ENCODE measurements at places on chromosomes 6 and 20.

DNA sequence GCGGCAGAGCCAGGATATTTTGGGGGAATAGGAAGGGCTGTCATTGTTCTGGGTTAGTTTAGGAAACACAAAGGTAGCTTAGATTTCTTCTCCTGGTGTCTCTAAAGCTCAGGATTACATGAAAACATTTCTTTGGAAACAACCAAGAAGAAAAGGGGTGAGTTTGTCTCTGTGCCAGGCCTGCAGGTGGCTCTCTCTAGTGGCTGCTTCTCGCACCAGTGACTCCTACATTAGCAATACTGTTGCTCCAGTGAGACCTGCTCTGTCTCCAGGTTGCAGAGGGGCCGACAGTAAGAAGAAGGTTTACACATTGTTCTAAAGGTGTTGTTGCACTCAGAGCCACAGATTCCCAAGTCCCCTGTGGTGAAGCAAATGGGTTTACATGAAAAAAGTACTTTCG, 104.6 kb upstream of the GLP1R start:
- no peak for DNase-seq

DNA sequence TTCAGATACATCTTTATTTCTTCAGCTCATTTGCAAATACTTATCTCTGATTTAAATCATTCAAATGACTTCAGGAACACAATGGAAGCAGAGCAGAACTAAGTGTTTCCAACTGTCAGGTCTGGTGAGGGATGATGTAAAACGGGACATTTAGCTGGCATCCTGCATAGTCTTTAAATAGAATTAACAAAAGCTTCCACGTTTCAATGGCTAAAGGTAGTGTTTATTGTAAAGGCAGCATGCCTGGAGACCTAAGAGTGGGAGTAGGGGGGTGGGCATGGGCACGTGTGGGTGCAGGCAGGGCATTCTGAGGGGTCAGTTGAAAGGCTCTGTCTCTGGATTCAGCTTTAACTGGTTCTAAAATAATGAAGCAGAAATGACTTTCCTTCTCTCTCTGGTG, 174.9 kb downstream of the PLCB1 start:
- DNase-seq, result no peak

DNA sequence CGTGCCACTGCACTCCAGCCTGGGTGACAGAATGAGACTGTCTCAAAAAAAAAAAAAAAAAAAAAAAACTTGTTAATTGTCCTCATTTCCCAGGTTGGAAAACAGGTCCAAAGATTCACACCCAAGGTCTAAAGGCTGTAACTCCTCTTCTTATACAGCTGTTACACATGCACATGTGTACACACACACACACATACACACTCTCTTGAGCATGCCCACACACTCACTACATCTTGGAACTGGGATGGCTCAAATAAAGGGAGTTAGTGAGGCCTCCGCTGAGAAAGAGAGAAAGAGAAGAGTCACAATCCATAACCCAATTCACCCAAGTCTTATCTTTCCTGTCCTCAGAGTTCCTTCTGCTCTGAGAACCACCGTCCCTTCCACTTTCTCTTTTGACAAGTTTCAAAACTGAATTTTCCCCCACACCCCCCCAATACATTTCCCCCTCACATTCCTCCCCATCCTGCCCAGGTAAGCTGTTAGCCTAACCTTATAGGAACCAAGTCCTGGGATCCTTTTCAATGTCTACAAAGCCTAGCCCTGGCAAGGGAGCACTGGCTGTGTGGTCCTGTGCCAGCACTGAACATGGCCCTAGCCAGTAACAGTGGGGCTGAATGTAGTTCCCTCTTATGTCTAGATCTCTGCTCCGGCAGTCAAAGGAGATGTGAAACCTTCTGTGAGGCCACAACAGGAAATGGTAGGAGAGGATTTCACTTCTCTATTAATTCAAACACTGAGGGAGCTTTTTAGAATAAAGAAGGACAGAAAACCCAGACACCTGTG, 3.2 kb upstream of the HLA-DMB start:
- DNase-seq, result no peak

GRCh38 chr6:99349171-99350141, at the start of gene FAXC:
Gene FAXC (minus strand): TSS chr6:99349674. CDS start chr6:99349372, 302 bp downstream.
- no peak for DNase-seq

DNA sequence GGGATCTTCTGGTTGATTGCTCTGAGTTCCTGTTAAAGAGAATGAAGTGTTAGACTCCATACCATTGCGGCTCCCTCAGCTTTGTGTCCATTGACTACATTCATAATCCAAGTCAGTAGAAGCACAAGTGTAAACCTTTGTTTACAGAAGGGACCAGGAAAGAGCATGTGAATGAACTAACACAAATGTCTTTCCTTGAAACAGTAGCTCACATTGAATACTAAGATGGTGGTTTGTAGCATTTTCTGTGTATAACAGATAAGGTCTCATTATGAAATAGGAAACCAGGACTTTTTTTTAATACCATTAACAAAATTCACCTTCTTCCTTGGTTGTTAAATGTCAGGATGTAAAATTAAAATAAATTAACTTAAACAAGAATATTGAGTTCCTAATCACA, 8.4 kb downstream of the STXBP5 start:
- no peak for DNase-seq

DNA sequence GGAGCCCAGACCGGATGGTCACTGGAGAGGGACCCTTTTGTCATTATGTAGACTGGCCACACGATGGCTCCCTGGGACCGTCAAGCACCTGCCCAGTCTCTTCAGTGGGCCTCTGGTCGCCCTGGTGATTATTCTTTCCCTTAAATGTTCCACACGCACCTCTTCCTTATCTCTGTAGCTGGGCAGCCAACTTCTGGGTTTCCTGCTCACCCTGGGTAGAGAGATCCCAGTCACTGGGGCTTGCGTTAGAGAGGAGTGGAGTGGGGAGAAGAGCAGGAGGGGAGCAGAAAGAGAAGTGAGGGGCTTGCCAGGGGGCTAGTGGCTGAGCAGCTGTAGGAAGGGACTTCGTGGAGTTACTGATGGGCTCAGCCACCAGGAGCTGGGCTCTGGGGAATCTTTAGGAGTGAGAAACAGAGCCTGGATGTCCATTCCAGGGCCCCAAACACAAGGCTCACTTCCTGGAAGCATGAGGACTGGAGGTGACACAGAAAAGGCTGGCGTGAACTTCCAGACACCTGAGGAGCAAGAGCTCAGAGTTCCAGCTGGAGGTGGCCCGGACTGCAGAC, 150.1 kb downstream of the DHX35 start:
- DNase-seq, result no peak

DNA sequence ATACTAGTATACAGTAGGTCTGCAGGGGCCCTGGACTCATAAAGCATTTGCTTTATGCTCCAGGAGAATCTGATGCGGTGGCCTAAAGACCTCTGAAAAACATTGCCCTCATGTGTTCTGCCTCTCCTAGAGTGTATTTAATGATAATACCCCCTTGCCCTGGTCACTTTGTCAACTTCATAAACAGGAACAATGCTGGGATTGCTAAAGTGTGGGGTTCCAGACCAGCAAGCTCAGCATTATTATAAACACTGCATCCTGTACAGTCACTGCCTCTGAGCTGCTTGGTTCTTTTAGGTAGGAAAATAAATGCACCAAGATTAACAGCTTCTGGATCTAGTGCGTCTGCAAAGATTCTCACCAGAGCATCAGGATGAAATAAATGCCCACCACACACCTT, 12.2 kb downstream of the TREM1 start:
- DNase-seq, result no peak

GRCh38 chr6:166257911-166258318, 50.3 kb downstream of the PRR18 start:
- no peak for DNase-seq

DNA sequence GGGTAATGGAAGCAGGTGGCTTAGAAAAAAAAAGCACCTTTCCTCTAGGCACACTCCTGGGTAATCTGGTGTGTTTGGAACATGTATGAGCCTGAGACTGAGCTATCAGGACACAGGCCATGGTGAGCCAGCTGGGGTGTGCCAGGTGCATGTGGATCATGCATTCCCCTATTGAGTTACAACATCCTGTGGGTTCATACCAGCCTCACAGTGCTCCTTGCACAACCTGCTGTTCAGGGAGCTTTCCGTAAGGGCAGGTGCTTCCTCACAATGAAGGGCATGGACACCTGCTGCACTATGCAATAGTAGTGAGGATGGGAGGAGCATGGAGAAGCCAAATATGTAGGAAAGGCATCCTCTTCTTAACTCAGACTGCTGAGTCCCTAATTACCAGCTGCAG, 197.2 kb upstream of the SUPT3H start:
- DNase-seq, result no peak

- DNase-seq, result no peak
Observed at GRCh38 chr20:63659370-63659769, 1.3 kb downstream of the RTEL1 start.

DNA sequence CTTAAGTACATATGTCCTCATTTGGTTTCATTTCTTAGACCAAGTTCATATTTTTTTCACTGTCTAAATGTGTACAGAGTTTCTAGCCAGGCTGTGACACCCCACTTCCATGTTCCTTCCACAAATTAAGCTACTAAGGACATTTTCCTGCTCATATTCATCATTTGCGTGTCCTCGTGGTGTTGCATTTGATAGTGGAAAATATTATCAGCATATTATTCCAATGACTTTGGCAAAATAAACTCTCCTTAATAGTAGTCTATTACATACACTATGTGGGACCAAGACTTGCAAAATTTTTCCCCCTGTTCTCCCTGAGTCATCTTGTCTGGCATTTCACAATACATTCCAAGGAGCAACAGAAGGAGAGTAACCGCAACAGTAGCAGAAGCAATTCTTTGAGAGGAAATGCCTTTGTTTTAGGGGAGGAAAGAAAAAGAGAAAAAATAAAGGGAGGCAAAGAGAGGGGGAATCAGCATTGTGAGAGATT, 599.2 kb downstream of the COL12A1 start:
- no peak for DNase-seq

GRCh38 chr6:123616942-123617341, 19.8 kb downstream of the TRDN start:
- DNase-seq, result no peak
